ENCODE measurements at places on chromosomes 11 and 22.
A peak's percentile ranks its signal among the peaks of the same experiment; 100 is the strongest.

DNA sequence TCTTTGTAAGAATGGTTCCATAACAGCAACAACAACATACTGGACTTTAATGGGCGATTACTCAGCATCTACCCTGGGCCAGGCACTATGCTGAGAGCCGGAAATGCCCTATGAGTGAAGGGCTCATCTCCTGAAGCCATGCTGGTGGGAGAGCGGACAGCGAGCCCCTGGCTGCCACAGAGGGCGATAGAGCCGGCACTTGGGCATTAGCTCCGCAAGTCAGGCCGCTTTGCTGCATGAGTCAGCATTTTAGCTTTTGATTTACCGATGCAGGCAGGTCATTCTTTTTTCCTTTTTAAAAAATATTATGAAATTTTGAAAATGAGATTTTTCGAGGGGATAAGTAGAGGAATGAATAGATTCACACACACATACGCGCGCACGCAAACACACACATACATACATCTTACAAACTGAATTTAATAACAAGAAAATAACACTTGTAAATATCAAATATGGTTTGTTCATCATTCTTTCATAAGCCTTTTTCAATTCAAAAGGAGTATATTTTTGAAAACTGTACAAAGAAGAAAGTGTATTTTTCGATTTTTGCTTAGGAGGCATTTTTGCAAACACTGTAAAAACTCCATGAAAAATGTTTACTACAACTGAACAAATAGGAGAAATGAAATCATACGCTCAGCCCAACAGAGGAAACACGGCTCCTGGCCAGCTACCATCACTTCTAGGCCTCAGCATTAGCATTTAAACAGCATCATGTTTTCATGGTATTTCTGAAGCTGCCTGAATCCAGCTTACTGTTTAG lies 667.3 kb downstream of the OPCML start:
- no peak for DNase-seq

GRCh38 chr11:130535520-130535919 lies 87.1 kb downstream of the ADAMTS15 start:
- DNase-seq: no peak

GRCh38 chr11:94417386-94417987 lies 16.3 kb upstream of the GPR83 start:
- peak; percentile 24 for DNase-seq

- no peak for DNase-seq
These were observed 425.9 kb downstream of the OPCML start for GRCh38 chr11:133106417-133106816.

DNA sequence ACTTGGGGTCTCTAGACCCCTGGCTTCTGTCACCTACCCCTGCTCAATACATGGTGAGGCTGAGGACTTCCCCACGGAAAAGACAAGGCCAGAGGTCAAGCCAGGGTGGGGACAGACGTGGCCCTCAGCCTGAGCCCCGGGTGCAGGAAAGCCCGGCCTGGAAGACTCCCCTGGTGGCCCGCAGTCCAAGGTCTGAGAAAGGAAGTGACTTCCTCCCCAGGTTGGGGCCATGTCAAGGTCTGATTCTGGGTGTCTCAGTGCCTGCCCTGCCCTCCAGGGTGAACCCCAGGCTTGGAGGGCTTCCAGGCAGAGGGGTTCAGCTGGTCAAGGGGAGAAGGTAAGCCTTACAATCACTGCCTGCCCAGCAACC lies 3.9 kb downstream of the CTSD start:
- no peak for DNase-seq

DNA sequence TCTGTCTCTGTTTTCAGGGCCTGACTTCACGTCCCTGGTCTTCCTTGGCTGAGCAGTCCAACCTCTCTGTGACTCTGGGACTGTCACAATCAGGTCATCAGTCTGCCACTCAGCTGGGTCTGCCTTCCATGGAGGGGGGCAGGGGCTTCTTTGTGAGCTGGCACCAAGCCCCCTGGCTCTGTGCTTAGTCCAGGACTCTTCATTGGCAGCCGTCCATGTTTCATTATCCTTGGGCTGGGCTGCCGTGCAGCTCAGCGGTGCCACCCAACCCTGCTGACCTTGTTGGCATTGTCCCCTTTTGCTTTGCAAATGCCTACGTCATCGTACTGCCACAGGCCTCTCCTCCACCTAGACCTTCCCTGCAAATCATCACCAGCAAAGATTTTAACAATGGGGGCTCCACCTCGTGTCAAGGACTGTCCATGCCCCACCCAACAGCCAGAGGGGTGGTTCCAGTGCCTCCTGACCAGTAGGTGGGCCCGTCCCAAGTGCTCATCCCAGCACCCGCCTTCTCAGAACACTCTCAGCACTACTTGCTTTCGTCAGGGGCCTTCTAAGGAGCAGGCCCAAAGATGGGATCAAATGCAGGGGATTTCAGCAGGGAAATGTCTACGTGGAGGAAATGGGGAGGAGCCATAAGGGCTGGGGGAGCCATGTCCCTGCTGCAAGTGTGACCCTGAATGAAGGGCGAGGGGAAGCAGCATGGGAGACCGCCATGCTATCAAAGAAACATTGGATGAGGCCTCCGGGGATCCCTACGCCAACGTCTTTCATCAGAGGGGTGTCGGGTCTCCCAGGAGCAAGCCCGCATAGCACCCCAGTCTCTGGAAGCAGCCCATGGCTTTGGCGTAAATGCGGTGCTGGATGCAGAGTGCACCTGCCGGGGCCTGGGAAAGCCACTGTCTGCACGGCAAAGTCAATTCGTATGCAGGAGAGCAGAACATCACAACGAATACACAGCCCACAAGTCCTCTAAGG lies 18.2 kb downstream of the KRTAP5-6 start:
- no peak for DNase-seq

DNA sequence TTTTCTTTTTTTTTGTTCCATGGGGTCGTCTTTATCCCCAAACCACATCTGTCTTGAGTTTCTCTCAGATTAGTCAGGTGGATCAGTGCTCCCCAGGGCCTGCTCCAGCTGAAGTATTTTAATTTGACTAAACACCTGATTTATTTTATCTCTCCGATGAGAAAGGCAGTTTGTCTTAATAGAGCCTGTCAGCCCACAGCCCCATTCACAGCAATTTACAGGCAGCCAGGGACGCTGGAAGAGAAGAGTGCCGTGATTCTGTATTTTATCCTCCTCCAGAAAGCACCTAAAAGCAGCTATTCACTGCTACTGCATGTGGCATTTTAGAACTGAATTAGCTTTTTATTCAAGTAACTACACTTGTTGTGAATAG lies 164.5 kb downstream of the SOX6 start:
- no peak for DNase-seq

GRCh38 chr11:105577641-105578040 lies 32.2 kb upstream of the GRIA4 start:
- DNase-seq: no peak

- DNase-seq: no peak
These were observed 15.9 kb downstream of the MOGAT2 start for GRCh38 chr11:75733431-75734107.

- peak; percentile 11 for DNase-seq
These were observed 40.1 kb upstream of the APLNR start for GRCh38 chr11:57276971-57277675.

DNA sequence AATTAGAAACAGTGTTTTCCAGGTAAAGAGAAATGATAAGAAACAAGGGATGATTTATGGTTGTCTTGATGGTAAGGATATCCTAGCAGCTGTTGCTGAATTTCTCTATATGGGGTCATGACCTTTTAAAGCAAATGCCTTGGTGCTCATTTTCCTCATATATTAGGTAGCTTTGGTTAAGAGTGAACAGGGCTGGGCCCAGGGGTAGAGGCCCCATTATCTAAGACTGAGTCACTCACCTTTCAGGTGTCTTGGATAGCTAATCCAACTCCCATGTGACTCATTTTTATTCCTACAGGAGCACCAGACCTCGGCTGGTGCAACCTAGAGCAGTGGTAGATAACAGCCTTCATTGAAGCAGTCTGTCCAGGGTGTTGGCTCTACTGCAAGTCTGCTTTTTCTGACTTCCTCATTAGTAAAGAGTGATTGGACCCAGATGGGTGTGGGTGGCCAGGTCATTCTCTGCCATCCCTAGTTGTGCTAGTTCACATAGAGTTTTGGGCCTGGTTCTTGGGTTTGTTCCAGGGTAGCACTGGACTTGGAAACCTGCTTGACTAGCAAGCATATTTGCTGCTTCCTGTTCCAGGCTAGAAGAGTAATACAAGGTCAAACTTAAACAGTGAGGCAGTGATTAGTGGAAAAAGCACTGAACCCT lies 37.4 kb downstream of the CTNND1 start:
- peak; percentile 10 for DNase-seq

GRCh38 chr22:46777609-46777970 lies 15.1 kb downstream of the TBC1D22A start:
- DNase-seq: no peak

GRCh38 chr11:120404495-120404894 lies 68.3 kb downstream of the ARHGEF12 start:
- no peak for DNase-seq

DNA sequence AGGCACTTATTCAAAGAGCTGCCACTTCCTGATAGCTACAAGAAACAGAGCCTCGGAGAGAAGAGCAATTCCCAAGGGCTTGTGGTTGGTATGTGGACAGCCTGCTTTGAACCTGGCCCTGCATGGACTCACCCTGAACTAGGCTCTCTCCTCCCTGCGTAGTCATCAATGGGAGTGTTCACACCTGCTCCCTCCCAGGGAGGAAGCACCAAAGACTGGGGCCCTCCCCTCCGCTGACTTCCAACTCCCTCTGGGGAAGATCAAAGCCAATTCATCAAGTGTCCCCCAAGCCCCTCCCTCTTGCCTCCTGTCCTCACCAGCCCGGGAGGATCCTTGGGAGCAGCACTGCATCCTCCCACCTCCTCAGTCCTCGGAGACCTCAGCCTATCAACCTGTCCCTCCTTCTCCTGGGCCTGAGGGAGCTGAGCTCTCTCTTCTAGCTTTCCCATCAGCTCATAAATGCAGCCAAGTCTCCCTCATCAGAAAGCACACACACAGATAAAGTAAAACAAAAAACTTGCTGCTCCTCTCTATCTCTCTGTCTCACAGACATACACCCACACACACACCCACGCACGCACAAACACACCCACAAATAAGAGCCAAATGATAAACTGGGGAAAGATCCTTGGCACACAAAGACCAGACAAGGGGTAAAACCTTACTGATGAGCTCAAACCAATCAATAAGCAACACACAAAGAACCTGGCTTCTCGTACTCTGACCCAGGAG lies 3.3 kb downstream of the A4GALT start:
- DNase-seq: no peak

- DNase-seq: peak; percentile 58
These were observed 5.7 kb downstream of the CTSD start for GRCh38 chr11:1757861-1758610.

- no peak for DNase-seq
These were observed 6.7 kb downstream of the TOP3B start for GRCh38 chr22:21975854-21976345.

DNA sequence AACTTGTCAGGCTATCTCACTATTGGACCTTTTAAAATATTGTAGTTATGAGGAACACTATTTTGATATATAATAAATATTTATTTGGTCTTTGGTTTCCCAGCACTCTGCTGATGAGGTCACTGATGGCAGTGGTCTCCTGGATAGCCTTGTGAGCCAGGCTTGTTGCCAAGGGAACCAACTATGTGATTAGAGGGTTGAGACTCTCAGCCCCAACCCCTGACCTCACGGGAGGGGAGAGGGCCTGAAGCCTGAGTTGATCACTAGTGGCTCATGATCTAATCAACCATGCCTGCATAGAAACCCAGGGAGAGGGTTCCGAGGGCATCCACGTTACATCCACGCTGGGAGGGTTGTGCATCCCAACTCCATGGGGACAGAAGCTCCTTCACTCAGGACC lies 10.8 kb downstream of the PANX1 start:
- no peak for DNase-seq

- DNase-seq: peak; percentile 10
These were observed 915 bp upstream of the SREBF2 start for GRCh38 chr22:41831828-41832552.

GRCh38 chr11:10864688-10865087 lies 6.8 kb upstream of the ZBED5 start:
- no peak for DNase-seq

DNA sequence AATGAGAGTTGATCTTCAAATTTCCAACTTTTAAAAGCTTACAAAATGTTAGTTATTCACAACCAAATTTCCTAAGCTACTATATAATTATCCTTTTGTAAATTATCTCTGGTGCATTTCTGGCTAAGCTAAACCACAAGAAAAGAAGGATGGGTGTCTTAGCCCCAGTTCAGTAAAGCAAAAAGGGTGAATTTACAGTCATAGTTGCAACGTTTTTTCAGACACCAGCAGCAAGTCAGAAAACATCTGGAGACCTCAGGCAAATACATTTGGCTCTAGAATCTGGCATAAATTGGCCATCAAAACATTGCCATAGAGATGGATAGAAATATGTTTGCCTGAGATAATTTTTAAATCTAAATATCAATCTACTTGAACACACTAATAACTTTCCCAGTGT lies 257.0 kb downstream of the GUCY1A2 start:
- DNase-seq: no peak

DNA sequence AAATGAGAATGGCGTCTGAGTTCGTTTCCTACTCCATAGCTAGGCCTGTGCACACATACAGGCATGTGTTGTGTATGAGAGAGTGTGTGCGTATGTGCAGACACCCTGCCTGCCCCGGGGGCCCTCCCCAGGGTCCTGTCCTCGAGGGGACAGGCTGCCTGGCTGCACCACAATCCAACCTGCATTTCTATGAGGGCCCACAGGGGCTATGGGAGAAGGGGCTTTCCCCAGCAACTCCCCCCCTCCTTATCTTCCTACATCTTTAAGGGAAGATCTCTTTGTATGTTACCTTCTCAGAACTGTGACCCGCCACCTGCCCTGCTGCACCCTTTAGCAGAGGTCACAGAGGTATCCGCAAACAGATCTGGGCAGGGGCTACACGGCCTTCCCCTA lies 14.9 kb downstream of the ADORA2A start:
- no peak for DNase-seq

GRCh38 chr11:47847892-47848699 lies at the start of gene NUP160:
NUP160 (minus strand) TSS chr11:47848350; CDS start chr11:47848318, 32 bp downstream.
- peak; percentile 51 for DNase-seq

DNA sequence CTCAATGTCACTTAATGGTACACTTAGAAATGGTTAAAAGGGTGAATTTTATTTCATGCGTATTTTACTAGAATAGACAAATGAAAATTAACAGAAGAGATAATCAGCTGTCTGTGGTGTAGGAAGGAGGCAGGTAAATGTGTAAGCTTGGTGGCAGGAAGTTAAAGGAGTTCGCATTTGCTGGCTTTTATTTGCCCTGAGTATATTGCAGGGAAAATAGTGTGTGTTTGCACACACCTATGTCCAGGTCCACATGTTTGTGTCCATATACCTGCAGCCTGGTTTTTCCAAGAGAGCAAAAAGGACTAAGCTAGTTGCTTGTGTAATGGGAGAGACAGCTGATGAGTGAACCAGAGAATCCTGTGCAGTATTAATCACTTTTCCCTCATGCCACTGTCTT lies 16.0 kb downstream of the NTM start:
- DNase-seq: no peak

GRCh38 chr11:27025312-27025955 lies 15.2 kb upstream of the BBOX1 start:
- DNase-seq: no peak

DNA sequence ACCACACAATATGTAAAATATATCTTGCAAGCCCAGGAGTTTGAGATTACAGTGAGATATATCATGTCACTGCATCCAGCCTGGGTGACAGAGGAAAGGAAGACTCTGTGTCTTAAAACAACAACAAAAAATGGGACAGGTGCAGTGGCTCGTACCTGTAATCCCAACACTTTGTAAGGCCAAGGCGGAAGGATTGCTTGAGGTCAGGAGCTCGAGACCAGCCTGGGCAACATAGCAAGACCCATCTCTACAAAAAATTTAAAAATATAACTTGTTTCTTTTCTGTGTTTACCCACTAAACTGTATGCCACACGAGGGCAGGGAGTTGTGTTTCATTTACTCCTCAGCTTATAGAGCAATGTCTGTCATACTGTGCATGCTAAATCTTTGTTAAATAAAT lies 3.1 kb downstream of the ZNF280A start:
- no peak for DNase-seq
